Globus pallidus (tissue), 1 donor: ENCODE measurements at places on chromosomes 3 and 15.

DNA sequence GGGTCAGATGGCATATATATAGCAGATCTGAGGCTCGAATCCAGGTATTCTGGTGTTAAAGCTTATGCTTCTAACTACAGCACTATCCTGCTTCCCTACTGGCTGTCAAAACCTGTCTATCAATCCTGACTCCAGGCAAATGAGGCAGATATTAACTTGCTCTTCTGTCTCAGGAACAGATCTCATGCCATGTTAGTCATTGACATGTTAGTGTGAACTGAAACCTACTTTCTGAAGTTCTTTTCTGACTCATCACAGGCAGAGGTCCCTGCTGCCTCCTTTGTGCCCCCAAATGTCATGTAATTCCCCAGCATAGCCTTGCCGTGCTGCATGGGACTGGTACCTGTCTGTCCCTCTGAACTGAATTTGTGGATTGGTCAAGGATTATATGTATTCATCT is 125.0 kb upstream of the SMAD3 start:
- DNase-seq, result no peak

DNA sequence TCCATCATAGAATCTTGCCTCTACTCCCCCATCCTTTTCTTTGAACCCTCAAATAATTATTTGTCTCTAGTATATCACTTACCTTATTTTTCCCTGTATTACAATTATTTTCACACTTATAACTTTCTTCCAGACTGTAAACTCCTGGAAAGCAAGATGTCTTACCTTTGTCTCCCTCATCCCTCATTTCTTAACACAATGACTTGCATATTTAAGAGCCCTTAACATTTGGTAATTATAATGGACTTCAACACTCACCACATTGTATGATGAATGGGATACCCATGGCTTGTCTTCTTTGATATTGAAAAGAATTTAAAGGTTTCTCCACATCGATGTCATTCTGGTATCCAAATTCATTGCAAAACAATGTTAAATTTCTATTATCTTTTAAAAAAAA is 81.4 kb upstream of the GUCA1C start:
- DNase-seq, result no peak

DNA sequence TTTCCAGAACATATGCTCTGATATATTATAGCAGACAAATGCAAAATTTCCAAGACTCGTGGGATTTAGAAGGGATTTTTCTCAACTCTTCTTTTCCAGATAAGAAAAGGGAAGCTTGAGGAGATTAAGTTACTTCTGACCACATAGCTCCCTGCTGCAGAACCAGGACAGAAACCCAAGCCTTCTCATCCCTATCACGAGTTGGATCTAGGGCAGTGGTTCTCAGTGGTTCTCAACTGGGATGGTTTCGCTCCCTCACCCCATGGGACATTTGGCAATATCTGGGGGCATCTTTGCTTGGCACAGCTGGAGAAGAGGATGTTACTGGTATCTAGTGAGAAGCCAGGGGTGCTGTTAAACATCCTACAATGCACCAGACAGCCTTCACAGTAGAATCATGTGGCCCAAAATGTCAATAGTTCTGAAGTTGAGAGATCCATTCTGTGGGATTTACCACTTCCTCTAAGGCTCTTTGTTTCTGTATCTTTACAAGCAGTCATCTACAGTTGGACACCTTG is 64.2 kb downstream of the LIPC start:
- DNase-seq, result no peak

GRCh38 chr3:129123314-129124060 is 1.9 kb upstream of the RAB43 start:
- no peak for DNase-seq

DNA sequence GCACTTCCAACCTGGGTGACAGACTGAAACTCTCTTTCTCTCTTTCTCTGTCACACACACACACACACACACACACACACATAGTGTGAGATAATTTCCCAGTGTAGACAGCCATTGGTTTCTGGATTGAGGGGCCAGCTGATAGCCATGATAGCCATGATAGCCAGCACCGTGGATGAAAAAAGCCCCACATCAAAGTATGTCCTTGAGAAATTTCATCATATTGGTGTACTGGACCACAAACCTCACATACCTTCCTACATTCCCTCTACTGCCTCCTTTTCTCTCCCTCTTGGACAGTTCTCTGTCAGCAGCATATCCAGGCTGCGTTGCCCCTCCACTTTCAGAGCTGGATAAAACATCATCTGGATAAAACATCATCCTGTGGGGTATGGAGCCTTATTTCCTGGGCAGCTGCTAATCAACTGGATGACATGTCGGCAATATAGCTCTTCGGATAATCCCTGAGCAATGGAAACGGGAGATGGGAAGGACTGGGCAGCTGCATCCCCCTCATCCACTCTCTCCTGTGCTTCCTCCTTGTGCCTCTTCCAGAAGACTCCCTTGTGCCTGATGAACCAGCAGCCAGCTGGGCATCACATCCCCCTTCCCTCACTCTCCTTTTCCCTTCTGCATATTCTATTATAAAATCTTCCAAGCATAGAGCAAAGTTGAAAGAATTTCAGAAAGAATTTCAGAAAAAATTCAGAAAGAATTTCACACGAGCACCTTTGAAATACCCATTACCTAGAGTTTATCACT is 39.3 kb downstream of the GRK7 start:
- no peak for DNase-seq

DNA sequence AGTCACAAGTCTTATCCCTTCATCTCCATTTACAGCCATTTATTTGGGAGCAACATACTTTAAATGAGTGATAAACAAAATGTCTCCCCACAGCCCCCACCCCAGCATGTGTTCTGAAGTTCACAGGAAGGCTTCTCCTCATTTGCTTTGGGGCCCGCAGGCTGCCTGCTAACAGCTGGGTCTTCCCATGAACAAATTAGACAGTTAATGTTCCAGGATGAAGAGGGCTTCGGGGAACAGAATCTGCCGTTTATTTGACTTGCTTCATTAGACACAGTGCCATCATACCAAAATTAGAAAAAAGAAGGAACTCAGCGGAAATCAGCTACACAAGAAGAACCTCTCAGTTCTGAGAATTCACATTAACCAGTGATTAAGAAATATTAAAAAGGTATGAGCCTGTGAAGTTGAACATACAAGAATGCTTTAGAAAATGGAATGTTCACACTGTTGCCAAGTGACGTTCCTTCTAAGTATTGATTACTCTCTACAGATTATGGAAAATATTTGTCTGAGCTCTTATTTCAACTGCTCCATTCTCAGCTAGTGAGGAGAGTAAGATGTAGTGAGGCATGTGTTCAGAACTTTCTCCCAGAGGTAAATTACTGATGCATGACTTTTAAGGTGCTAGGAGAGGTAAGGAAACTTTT is 107.5 kb upstream of the THBS1 start:
- no peak for DNase-seq

DNA sequence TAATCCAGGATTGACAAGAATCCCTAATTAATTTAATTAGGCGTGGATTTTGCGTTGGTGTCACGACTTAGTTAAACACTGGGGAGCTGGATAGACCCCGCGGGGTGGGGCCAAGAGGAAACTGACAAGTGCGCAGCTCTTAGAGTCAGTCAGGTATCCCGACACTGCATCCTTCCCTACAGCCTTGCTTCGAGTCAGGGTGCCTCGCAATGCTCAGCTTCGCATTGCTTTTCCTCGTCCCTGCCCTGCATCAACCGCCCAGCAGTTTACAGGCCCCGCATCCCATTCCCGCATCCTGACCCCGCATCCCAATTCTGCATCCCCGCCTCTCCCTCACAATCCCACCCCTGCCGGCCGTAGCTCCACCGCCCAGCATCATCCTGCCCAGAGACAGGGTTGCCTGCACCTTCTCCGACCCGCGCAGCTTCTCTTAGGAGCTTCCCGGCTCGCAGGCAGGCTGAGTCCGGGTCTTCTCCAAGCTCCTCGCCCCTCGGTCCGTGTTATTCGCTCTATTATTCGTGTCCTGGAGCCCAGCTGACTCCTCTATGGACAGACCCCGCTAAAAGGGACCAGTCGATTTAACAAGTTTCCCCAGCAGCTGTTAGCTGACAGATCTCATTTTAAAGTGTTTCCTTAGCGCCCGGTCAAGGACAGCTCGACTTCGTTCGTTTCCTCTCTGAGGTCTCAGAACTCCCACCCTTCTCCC is 699 bp upstream of the SHOX2 start:
- DNase-seq, result no peak

- no peak for DNase-seq
Measured at GRCh38 chr3:66394019-66394752, 106.6 kb downstream of the LRIG1 start.

- DNase-seq, result peak; percentile 89
Measured at GRCh38 chr3:139343895-139344856, at the start of gene MRPS22. Gene MRPS22 (plus strand): TSS chr3:139344020. CDS start chr3:139344027, 7 bp downstream.

- no peak for DNase-seq
Measured at GRCh38 chr15:69082021-69082502, 67.6 kb downstream of the NOX5 start.

- DNase-seq, result no peak
Measured at GRCh38 chr3:139505829-139506386, 29.6 kb upstream of the RBP2 start.

- DNase-seq, result no peak
Measured at GRCh38 chr3:66031102-66031698, 7.5 kb downstream of the MAGI1 start.

DNA sequence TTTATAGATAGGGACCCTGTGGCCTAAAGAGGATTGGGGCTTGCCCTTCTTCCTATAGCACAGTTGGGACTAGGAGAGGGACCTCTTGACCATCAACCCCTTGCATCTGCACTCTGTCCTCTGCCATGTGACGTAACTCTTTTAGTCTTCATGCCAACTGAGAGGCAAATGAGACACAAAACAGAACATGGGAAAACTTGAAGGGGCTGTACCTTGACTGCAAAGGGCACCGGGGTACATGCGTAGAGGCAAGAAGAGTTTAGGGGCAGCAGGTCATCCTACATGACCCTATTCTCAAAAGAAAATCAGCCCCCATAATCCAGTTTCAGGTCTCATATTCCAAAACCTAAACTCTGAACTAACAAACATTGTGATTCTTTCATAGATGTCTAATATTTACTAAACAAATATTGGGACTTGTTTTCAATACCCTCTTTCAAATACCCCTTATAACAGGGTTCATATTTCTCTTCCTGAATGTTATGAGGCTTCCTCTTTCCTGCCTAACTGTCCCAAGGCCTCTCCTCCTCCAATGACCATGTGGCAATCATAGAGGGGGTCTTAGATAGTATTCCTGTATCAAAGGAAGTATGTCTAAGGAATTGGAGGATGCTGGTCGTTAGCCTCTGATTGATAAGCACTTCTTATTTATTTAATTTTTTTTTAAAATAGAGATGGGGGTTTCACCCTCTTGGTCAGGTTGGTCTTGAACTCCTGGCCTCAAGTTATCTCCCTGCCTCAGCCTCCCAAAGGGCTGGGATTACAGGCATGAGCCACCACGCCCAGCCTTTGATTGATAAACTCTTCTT is 20.6 kb downstream of the ACKR2 start:
- no peak for DNase-seq

DNA sequence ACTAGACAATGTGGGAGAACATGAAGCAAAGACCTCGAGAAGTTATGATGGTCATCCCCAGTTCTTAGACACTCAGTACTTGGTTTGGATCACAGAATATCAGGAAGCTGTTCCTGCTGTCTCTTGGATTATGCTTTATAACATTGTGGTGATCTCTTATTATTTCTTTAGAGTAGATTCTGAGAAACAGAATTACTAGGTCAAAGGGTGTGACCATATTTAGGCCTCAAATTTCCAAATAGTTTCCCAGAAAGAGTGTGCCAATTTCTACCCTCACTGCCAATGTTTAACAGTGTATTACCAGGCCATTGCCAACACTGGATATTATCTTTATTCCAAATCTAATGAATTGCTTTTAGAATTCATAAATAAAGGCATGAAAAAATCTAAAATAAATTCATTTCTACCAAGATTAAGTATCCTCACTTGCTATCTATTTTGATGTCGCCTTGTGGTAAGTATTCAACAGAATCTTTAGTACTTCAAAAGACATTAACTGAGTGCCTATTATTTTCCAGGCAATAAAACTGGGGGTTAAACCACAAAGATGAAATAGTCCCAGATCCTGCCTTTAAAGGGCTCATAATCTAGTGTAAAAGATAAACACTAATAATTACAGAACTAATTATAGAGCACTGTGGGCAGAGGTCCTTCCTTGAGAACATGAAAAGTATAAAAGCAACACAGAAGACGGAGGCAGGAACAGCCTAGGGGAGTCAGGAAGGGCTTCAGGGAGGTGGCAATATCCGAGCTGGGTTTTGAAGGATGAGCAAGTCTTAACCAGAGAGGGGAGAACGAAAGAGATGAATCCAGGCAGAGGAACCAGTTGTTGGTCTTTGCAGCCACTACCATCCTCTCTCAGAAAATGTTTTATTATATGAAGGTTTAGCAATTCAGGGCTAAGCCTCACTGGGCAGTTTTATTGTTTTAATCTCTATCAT is 86.8 kb downstream of the IGF2BP2 start:
- DNase-seq, result no peak

GRCh38 chr15:80188251-80188650 is 35.5 kb downstream of the FAH start:
- DNase-seq, result no peak

DNA sequence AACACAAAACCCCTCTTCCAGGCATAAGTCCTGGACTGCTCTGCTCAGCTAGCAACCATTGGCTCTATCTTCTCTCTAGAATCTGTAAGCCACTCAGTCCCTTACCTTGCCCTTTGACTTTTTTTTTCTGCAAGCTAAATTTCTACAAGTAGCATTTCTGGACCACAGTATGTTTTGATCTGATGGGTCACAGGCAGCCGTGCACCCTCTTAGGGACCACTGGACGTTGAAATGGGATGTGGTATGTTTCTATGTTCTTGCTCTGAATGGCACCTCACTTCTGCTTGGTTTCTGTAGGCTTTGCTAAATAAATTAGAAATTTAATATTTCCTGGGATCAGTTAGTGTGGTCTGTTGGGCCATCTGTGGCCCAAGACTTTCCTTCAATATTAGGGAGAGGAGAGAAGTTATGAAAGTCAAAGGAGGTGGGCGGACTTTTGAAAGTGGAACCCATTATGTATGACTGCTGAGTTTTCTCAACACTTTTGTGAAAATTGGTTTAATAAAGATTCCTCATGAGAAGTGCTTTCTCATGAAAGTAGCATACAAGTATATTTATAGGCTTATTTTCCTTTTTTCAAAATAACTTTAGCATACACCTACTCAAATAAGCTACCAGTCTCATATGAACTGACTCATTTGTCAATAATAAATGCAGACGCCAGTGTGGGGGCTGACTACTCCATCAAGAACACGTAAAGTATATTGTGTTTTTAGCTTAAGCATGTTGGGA is 18.4 kb upstream of the TIPARP start:
- DNase-seq, result no peak

DNA sequence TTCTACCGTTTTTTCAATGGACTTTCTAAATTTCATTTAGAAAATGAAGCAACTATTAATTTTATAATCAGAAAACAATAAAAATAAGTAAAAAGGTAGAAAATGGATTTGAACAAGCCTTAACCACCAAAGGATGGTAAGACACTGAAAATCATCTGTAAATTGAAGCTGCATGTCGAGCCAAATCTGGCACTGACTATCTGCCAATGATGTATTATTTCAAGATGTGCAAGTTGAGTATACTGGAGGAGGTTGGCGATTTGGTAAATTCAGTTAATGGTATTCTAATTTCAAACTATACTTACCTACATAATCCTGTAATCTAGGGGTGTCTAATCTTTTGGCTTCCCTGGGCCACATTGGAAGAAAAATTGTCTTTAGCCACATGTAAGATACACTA is 93.5 kb downstream of the FMN1 start:
- DNase-seq, result no peak

- DNase-seq, result no peak
Measured at GRCh38 chr3:127119693-127120464, 73.1 kb upstream of the PRR23E start.
